ENCODE measurements at places on chromosomes 3 and 15.

- no peak for DNase-seq
Measured at GRCh38 chr15:38149315-38149714, 103.3 kb upstream of the SPRED1 start.

DNA sequence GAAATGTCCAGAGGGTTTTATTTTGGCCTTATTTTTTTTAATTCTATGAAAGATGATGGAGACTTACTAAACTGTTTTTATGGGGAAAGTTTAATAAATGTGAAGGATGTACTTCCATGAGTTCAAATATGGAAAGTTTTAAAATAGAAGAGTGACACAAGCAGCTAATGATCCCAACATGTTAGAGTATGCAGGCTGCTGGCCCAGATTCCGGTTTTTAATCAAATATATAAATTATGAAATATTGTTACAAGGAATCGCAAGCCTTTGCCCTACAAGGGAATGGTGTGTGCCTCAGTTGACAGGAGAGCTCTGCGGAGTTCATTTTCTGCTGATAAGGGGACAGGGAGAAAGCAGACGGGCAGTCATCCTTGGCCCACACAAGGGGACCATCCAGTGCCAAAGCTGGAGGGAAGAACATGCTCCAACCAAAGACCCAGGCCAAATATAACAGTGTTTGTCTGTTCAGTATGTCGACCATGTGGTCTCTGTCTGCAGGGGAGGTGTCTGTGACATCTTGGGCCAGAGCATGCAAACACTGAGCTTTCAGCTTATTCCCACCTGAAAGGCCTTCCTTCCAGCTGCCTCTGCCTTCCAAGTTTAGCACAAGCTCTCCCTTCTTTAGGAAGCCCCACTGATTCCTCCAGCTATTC lies 69.8 kb downstream of the SSUH2 start:
- DNase-seq: no peak

DNA sequence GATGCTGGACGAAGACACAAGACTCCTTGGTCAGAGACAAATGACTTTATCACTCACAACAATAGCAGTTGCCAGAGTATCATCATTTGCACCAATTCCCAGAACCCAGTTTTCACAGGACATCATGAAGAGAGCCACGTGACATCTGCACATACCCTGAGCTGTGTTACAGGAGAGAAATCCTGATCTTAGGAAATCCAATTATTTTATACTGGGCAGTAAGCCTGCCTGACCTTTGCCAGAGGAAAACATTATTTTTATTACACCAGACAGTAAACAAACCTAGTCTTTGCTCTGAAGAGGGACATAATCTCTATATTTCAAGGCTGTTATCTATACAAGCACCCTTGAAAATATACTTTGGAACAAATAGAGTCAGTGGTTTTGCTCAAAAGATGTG lies 77.4 kb downstream of the ZBBX start:
- no peak for DNase-seq

DNA sequence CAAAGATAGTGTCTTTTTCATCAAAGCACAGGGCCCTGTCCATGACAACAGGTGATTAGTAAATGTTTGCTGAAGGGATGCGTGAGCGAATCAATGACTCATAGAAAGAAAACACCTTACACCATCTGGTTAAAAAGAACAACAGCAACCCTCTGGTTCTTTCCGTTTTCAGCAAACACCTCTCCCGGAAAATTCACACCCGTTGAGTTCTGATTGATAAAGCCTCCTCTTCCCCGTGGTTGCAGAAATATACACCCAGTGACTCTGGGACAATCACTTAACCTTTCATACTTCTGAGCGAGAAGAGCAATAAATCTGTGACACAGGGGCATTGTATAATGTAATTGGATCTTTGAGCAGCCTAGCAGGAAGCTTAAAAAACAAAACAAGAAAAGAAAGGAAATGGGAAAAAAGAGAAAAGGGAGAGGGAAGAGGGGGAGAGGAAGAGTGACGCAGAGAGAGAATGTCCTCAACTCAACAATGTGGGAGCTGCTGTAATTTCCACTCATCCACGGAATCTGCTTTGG lies 37.6 kb downstream of the ADAMTS9 start:
- no peak for DNase-seq

DNA sequence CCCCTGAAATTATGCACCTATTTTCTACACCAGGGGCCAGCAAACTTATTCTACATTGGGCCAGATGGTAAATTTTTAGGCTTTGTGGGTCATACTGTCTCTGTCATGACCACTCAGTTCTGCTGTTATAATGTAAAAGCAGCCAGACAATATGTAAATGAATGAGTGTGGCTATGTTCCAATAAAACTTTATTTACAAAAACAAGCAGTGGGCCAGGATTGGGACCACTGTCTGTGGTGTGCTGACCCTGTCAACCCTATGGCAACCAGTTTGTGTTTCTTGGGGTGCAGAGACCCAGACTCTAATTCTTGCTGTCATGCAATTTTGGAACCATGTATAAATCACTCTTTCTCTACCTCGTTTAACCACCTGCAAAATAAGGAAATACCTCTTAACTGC lies 74.7 kb downstream of the LRIG1 start:
- no peak for DNase-seq

DNA sequence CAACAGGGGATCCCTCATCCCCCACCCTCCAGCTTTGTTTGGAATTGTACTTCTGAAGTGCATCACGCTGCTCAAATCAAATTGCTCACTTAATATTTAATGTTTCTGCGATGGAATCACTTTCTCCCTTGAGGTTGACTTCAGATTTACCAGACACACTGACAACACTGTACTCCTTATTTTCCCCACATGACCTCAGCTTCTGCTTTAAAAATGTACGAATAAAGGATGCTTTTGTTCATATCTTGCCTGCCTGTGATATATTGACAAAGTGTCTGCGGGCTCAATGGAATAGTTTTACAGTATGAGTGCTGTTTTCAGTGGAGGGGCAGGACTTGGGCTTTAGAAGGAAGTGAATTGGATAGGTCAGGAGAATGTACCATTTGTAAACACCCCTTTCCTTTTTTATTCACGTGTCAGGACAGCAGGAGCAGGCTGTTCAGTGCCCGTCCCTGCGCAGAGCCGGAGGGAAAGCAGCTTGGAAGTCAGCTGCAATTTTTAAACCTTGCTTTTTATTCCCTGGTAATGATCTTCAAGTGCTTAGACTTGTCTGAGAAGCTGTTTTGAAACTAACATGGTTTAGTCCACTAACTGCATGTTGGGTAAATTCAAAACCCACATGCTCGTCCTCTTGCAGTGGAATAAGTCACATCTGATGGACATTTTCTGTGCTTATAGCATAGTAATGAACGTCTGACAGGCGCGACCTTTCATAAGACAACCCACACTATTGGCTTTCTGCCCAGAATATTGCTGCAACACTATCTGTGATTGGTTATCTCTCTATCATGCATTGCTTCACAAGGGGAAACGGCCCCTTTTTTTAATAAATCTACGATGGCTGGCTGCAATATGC lies 29.9 kb downstream of the MBNL1 start:
- DNase-seq: no peak

DNA sequence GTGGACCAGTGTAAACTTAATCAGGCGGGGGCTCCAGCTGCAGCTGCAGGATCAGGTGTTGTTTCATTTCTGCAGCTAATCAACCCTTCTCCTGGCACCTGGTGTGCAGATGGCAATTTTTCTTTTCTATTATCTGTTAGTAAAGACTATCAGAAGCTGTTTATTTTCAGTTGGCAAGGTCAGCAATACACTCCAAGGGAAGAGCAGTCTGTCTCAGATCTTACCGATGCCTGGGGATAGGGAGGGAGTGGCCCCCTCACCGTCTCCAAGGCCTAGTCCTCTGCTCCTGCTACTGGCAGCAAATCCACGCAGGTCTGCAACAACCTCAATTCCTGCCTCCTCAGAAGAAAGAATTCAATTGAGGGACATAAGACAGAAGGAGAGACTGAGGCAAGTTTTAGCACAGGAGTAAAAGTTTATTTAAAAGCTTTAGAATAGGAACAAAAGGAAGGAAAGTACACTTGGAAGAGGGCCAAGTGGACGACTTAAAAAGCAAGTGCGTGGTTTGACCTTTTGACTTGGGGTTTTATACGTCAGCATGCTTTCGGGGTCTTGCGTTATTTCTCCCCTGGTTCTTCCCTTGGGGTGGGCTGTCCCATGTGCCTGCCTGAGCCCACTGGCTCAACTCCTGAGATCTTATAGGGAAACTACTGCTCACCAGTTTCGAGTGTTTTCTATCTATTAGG lies 9.2 kb downstream of the CCRL2 start:
- DNase-seq: no peak
